Stimulated activated CD4-positive, alpha-beta T cell treated with anti-CD3 and anti-CD28 coated beads, Interleukin-2, amount 100 ng/mL, for 48 hours (primary cell): ENCODE measurements at places on chromosomes 16 and 17.

DNA sequence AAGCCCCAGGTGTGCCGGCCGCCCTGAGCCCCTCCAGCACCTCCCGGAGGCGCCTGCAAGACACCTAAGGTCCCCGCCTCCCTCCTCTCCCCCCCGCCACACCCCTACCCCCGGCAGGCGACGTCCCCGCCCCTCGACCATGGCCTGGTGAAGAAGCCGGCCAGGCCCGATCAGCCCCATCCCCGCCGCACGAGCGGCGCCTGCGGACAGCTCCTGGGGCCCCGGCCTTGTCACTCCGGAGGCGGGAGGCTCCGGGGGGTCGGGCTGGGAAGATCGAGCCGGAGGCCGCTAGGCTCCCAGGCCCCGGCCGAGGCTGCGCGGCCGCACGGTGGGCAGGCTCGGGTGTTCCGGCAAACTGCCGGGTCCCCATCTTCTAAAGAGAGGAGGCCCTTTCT, 405 bp upstream of the ACE start:
- DNase-seq = no peak

GRCh38 chr16:88415713-88416323, 33.1 kb downstream of the ZNF469 start:
- DNase-seq = no peak

GRCh38 chr16:67284699-67285646, 5.6 kb downstream of the PLEKHG4 start:
- DNase-seq = no peak

GRCh38 chr17:68445671-68446070, 11.6 kb downstream of the WIPI1 start:
- no peak for DNase-seq

GRCh38 chr16:49993579-49993978, 31.4 kb upstream of the CNEP1R1 start:
- no peak for DNase-seq

DNA sequence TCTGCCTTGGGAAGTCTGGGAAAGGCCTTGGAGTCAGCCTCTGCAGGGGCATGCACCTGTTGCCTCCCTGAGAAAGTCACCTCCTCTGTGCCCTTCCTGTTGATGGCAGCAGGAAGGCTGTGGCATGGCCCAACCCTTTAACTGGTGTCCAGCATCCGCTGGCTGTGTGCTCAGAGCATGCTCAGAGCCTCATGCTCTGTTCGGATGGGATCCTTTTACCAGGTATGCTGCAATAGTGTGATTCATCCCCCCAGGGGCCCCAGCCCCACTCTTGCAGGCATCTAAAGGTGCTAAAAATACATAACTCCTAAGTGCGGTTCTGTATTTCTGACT, 24.9 kb downstream of the KLHL36 start:
- DNase-seq = no peak

DNA sequence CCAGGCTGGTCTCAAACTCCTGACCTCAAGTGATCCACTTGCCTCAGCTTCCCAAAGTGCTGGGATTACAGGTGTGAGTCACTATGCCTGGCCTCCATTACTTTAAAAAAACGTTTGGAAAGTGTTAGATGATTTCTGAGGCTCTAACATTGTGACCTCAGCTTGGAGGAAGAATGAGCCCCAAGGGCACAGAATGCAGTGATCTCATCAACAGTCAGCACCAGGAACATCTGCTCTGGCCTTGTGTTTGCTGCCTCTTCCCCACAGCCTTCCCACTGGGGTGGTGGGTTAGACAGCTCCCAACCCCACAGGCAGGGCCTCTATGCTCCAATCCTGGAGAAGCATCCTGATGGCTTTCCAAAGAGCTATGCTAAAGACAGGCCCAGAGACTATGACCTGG, 37.7 kb upstream of the SREBF1 start:
- no peak for DNase-seq

DNA sequence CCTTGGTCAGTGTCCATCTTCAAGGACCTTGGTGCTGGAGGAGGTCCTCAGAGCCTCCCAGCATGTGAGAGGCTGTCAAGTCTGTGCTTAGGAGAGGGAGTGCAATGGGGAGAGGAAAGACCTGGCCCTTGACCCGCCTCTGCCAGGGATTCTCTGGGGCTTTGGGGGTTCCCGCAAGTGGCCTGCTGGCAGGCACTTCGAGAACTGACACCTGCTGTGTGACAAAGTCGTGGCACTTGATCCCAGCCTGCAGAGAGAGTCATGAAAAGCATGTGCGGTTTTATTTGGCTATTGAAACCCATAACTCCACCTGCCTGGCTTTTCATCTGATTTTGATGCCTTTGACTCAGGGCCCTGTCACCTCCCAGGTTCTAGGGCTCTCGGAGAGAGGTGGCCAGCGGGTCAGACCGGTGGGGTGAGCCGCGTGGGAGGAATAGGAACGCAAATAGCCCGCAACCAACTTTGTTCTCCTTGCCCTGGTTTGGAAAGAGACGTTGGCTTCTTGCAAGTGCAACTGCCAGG, 42.8 kb upstream of the GSE1 start:
- peak; percentile 18 for DNase-seq

- DNase-seq = no peak
Measured at GRCh38 chr16:50695017-50696000, 1.9 kb downstream of the NOD2 start.

- no peak for DNase-seq
Measured at GRCh38 chr16:2675714-2676113, 6.6 kb upstream of the KCTD5 start.

DNA sequence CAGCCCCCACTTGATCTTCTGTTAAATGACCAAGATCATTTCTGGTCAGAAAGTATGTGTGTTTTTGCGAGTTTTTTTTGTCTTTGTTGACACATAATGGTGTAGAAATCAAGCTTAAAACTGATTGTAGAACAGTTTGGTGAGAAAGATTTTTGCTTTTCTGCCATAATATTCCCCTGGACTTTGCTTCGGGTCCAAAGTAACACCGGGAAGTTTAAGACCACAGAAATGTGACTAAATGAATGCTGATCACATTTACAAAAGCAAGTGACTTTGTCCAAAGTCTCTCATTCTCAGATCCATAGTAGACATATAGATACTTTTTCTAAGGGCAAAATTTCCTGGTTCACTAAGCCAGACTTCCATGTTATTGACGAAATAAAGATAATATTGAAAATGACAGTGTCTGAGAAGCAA, 2.6 kb downstream of the FAM20A start:
- DNase-seq = no peak

GRCh38 chr17:42508426-42509165, 27.4 kb upstream of the NAGLU start:
- DNase-seq = no peak

DNA sequence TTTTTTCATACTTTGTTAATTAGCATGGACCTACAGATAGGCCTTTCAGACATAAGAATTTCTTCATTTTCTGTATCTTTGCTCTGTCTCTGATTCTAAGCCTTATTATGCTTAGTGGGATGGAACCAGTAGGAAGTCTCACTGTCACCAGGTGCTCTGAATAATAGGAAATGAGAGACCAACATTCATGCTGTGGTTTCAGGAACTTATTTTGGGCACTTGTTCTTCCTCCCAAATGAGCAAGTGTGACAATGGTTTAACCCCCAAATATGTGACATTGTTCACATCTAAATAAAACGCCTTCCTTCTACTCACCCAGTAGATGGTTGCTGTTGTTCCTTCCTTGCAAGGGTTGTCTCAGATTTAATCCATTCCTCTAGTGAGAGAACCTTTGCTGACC, 100.2 kb downstream of the SYCE1L start:
- no peak for DNase-seq

DNA sequence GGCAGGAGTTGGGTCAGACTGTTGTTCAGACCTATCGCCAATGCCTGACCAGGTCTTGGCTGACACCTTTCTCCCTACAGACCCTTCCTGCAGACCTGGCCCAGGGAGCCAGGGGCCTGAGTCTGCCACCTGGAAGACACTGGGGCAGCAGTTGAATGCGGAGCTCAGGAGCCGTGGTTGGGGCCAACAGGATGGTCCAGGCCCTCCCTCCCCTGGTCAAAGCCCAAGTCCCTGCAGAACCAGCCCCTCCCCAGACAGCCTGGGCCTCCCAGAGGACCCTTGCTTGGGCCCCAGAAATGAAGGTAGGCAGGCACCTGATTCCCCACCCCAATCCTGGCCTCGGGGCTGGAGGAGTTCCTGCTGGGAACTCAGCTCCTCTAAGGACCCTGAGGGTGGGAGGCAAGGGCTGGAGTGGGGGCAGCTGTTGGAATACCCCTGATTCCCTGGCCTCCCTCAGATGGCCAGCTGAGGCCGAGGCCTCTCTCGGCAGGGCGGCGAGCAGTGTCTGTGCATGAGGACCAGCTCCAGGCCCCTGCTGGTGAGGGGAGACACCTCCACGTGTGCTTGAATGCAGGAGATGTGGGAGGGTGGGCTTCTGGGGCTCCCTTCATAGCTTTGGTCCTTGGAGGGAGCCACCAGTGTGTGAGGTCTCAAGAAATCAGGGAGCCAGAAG, 3.6 kb downstream of the ACD start:
- no peak for DNase-seq

DNA sequence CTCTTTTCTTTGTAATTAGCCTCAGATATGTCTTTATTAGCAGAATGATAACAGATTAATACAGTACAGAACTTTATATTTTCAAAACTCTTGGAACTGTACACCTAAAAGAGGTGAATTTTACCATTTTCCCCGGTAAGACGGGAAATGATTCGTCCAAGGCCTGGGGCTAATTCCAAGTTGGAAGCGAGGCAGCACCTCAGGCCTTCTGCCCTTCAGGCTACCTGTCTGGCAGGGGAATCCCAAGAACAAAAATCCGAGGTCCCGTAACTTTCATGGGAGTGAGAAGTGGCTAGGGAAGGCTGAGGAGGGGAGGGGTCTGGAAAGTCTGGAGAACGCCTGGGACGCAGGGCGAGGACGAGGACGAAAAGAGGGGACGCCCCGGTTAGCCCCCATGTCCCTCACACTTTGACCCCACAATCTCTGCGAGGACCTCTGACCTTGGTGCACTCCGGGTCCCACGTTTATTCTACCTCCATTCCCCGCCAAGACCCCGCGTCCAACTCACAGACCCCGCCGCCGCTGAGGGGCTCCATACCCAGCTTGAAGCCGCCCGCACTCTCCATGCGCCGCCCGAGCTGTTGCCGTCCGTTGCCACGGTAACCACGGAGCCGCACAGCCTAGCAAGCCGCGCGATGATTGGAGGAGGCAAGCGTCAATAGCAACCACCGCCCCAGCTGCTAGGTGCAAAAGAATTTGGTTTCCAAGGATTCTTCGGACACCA, at the start of gene HYDIN:
Gene HYDIN (minus strand): TSS at position 601 of the 724 bp plus-strand sequence. CDS start 43,827 bp downstream, outside the sequence.
- DNase-seq = peak; percentile 16

- DNase-seq = no peak
Measured at GRCh38 chr17:72387969-72388368, 267.1 kb downstream of the SOX9 start.

- no peak for DNase-seq
Measured at GRCh38 chr16:52491216-52491615, 55.7 kb downstream of the TOX3 start.

DNA sequence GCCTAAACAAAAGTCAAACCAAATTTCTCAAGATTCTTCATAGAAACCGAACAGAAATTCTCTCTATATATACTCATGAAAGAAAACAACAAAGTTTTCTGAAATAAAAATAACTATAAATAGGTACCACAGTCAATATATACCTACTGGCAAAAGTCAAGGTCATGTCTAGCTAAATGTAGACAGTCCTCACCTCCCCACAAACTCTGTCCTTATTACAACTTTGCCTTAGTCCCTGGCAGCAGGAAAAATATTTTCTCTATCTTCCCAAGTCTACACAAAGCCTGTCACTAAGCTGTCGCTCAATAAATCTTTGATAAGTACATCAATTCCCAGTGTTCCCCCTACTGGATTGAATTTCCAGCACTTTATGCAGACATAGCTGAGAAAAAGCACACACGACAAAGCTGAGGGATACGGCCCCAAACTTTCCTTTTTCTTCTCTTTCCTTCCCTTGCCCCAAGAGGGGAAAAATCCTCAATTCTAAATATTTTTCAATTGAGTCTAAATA, 2.7 kb downstream of the CFAP20 start:
- DNase-seq = no peak

DNA sequence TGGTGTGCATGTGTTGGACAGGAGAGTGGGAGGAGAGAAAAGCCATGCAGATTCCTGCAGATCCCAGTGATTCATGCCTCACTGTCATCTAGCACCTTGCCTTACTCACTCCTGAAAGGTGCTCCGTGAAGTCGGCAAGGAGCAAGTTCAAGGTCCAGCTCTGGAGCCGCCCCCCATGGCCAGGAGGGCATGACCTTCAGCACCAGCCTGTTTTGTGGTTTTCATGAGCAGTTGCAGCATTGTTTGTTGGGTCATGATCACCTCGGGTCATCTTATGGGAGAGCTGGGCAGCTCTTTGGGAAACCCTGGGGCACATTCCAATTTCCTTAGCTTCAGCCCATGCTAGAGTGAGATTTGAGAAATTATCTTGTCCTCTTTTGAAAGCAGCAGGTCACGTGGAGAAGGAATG, 137.5 kb upstream of the IRX3 start:
- DNase-seq = no peak

- no peak for DNase-seq
Measured at GRCh38 chr16:30802936-30803335, 15.9 kb upstream of the ZNF629 start.

DNA sequence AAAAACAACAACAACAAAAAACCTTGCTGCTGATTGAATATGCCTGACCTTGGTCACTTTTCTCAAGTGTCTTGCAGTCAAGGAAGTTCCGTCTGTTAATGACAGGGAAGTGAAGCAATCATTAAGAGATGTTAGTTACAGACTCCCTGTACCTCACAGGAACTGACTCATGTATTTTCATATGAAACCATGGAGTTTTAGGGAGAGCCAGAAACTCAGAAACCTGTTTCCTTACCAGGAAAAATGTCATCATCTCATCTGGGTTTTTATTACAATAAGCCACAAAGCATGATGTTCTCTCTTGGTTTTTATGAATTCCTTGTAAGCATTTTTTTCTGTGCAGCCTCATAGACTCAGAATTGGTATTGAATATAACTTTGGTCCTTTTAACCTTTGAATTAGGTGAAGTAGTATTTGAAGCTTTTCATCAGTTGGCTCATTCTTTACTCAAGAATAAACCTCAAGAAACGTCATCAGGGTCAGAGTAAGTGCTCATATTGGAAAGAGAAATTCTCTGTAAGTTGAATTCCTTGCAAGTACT, 10.3 kb downstream of the LYRM1 start:
- DNase-seq = no peak

GRCh38 chr16:69720822-69721430, 5.4 kb downstream of the NQO1 start:
- DNase-seq = no peak

DNA sequence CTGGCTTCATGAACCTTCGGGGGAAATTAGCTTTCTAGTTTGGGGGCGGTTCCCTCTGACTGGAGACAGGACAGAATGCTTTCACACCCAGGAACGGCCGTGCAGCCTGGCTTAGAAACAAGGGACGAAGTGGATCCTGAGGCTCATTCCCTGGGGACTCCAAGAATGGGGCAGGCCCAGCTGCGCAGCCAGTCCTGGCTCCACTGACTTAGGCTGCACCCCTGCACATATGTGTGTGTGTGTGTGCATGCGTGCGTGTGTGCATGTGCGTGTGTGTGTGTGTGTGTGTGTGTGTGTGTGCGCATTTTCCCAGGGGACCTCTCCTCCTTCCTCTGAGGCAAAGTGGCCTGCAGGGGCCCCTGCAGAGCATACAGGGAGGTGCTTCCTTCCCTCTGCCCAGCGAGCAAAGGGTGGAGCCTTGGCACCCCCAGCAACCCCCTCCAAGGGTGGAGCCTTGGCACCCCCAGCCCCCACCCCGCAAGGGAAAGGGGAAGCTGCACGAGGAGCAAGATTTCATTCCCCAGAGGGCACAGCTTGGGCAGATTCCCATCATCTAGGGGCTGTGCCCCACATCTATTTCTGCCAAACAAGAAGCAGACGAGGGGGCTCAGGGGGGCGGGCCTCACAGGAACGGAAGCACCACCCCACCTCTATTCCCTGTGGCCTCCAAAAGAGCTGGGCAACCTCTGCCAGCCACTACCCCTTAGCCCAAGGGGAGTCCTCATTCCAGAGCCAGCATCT, 97.6 kb upstream of the CBX4 start:
- DNase-seq = no peak
